ENCODE measurements at places on chromosomes 3 and 15.

DNA sequence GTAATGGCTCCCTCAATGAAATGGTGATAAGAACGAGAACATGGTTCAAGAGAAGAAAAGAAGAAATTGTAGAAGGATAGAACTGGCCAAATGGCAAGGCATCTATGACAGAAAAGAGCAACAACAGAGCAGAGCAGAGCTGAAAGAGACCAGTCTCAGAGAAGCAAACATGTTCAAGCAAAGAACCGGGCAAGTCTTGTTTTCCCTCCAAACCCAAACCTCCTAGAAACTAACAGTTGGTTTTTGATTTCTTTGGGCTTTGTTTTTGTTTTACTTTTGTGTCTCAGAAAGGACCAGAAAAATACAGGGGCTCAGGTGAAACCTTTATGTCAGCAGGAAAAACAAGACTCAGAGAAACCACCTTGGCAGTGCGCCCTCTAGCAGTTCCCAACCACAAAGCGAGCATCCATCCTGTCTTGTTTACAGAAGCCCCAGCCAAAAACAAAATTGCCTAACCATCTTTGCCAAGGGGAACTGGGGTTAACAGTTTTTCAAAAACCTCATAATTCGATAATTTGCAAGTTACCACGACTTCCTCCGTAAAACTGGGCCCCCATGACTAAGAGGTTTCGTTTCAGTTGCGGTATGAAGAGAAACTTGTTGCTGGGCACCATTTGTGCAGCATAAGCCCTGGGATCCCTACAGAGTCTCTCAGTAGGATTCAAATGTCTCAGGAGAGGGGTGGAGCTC lies 159.2 kb upstream of the SLC24A5 start:
- no peak overlapping the region for H3K4me3 ChIP-seq
- H3K4me1 ChIP-seq, result peaks cover 8% of the 10 kb centered on the region
- H3K27ac ChIP-seq, result no peak overlapping the region

DNA sequence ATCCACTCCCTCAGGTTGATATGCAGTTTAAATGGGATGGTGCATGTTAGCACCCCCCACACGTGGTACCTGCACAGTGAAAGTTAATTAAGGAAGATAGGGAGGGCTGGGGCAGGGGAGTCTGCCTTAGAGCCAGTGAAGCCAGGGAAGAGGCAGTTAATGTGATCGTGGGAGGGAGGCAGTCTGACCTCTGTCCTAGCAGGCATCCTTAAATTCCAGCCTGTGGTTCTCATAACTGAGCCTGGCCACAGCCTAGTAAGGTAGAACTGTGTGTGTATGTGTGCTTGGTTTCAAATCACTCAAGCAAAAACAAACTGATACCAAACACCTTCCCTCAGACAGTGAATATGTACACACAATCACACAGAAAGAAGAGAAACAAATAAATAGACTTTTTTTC lies 319.1 kb upstream of the TLE3 start:
- no peak for DNase-seq
- no peaks in the 10 kb centered on the region for H3K36me3 ChIP-seq
- H3K27ac ChIP-seq, result no peak overlapping the region
- H3K27me3 ChIP-seq, result peaks cover 4% of the 10 kb centered on the region

- H3K4me3 ChIP-seq, result no peak overlapping the region
- H3K4me1 ChIP-seq, result peaks cover 3% of the 10 kb centered on the region
- no peaks in the 10 kb centered on the region for H3K36me3 ChIP-seq
- no peak for DNase-seq
- peak overlapping the region; percentile 19 for H3K27ac ChIP-seq
Observed at GRCh38 chr3:12585970-12586369, 29.1 kb downstream of the MKRN2 start.

- H3K27ac ChIP-seq, result no peak overlapping the region
- peak overlapping the region; percentile 80 for H3K4me3 ChIP-seq
- H3K27me3 ChIP-seq, result no peaks in the 10 kb centered on the region
- no peaks in the 10 kb centered on the region for H3K36me3 ChIP-seq
Observed at GRCh38 chr3:48558493-48559134, 2.0 kb upstream of the PFKFB4 start.

DNA sequence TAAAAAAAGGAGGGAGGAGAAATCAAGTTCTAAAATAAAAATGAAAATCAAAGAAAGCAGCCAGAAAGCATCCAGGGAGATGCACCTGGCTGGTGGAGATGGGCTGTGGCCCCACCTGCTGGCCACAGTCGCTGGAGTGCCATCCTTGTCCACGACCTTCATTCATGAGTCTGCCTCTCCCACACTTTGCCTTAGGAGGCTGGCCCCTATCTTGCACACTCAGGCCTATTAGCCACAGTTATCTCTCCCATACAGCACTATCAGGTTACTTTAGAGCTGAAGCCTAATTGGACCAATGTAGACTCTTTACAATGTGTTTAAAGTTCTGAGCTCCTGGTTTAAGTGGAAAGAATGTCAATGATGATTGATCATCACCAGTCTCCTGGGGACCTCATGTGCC lies 392.0 kb upstream of the RORA start:
- H3K27me3 ChIP-seq, result peaks cover 12% of the 10 kb centered on the region
- DNase-seq, result peak; percentile 4
- no peaks in the 10 kb centered on the region for H3K36me3 ChIP-seq
- H3K27ac ChIP-seq, result no peak overlapping the region
- H3K4me1 ChIP-seq, result no peaks in the 10 kb centered on the region

Data from naive thymus-derived CD8-positive, alpha-beta T cell (primary cell).